ENCODE measurements at places on chromosomes 2 and 18.

- H3K4me1 ChIP-seq, result peaks cover 4% of the 10 kb centered on the region
- peak within 1 kb of the TSS; percentile 78 for H3K27ac ChIP-seq
- DNase-seq, result no peak
- peaks cover 13% of the 10 kb centered on the region for H3K27me3 ChIP-seq
- no peaks in the 10 kb centered on the region for H3K36me3 ChIP-seq
- H3K4me3 ChIP-seq, result peak within 1 kb of the TSS; percentile 84
These were observed at the start of gene PRKCE for GRCh38 chr2:45651415-45652089. TSS of gene PRKCE (plus strand) at chr2:45651675.

DNA sequence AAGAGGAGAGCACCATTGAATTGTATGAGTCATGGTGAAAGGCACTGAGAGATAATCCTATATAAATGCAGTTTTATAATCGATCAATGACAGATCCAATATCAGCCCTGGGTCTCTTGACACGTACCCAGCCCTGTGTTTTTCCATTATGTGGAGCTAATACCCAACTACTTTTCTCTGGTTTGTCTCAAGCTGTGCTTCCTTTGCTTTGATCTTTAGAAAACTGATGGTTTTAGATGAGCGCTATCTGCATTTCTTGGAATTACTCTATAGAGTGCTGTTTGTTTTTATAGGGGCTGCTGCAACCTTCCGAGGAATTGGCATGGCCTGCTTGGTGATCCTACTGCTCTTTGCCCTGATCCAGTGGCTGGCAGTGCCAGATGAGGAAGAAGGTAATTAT is 45.0 kb downstream of the NEMP2 start:
- H3K36me3 ChIP-seq, result no peaks in the 10 kb centered on the region
- no peak for DNase-seq
- no peak overlapping the region for H3K27ac ChIP-seq
- H3K4me1 ChIP-seq, result no peaks in the 10 kb centered on the region
- no peaks in the 10 kb centered on the region for H3K27me3 ChIP-seq

DNA sequence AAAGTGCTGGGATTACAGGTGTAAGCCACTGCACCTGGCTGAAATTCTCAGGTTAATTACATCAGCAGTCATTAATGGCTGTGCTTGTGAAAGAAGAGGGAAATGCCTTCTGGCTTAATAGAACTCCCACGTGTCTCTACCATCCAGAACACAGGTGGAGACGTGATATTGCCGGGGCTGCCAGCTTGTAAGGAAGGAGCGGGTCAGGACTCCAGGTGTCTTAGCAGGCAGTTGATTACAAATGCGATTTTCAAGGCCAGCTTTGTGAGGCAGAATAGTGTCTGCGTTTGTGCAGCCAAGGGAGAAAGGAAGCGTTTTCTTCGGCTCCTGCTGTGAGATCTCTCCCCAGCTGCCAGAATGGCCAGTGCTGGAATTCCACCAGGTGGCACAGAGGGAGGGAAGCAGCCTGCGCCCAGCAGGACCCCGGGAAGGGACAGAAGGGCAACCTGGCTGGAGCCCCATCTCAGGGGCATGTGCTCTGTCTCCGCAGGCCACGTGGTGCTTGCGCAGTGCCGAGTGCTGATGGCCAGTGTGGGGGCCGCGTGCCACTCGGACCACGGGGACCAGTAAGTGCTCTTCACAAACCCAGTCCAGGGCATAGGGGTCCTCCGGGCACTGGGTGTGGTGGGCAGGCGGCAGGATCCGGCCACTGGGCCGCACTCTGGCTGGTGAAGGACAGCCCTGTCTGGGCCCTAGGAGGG is 3.7 kb upstream of the ESPNL start:
- no peaks in the 10 kb centered on the region for H3K36me3 ChIP-seq
- H3K4me3 ChIP-seq, result no peak overlapping the region
- DNase-seq, result no peak
- H3K4me1 ChIP-seq, result peaks cover 8% of the 10 kb centered on the region
- H3K27ac ChIP-seq, result no peak overlapping the region

DNA sequence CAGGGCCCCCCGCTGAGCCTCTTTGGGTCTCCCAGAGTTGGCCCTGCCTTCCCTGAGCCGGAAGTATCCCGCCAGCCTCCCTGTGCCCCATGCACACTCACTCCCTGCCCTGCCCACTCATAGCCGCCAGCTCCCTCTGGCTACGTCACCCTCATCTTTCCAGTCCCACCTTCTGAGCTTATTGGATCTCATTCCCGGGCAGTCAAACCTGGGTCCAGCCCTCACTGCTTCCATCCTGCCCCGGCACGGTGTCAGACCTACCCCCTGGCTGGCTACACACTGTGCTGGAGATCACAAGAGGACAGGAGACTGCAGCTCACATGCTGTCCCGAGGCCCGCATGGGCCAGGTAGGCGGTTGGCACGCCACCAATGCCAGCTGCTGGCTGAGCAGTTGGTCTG is 147.2 kb downstream of the ASB1 start:
- no peak overlapping the region for H3K4me3 ChIP-seq
- no peak overlapping the region for H3K27ac ChIP-seq
- no peaks in the 10 kb centered on the region for H3K27me3 ChIP-seq
- no peak for DNase-seq
- no peaks in the 10 kb centered on the region for H3K36me3 ChIP-seq

DNA sequence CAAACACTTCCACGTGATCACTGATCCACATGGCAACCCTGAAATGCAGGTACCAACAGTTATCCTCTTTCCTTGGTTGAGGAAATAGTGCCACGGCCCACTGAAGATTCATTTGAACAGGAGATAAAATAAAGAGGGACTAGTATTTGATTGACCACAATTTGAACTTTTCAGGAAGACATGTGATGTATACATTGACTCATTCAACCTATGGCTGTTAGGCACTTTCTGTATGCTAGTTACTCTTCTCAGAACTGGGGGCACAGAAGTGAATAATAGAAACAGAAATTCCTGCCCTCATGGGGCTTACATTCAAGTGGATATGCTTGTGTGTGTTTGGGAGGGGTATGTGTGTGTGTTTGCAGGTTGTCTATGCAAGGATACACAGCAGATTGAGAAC is 199.6 kb downstream of the PRKCE start:
- DNase-seq, result no peak
- H3K4me1 ChIP-seq, result no peaks in the 10 kb centered on the region
- H3K27ac ChIP-seq, result no peak overlapping the region
- H3K36me3 ChIP-seq, result no peaks in the 10 kb centered on the region

GRCh38 chr2:71905205-71905604 is 242.5 kb downstream of the CYP26B1 start:
- peaks cover 12% of the 10 kb centered on the region for H3K27me3 ChIP-seq
- DNase-seq, result no peak
- H3K36me3 ChIP-seq, result no peaks in the 10 kb centered on the region
- H3K27ac ChIP-seq, result no peak overlapping the region
- no peaks in the 10 kb centered on the region for H3K4me1 ChIP-seq

DNA sequence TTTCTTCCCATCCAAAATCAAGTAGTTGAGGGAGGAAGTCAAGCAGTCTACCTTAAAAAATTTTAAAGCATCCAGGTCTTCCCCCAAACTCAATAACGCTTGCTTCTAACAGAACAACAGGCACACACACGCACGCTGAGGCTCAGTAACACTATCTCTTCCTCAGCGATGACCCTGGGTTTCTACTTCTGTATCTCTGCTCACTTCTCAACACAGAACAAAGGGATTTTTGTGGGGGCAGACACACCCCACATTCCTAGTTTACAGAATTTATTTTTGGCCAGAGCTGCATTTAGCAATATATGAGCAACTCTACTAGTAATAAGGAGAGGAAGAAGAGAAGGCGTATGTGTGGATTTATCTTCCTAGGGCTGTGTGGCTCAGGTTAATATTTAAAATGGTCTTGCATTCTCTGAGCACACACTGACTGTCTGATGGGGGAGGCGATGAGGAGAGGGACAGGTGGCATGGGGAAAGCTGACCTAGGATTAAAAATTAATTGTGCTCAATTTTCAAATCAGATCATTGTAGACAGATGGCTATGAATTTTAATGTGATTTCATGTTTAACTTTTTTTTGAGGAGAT is 71.3 kb upstream of the PPM1B start:
- H3K4me3 ChIP-seq, result no peak overlapping the region
- no peaks in the 10 kb centered on the region for H3K4me1 ChIP-seq
- H3K27ac ChIP-seq, result no peak overlapping the region
- H3K27me3 ChIP-seq, result no peaks in the 10 kb centered on the region
- DNase-seq, result no peak

Measured in cardiac muscle cell (in vitro differentiated cells and primary cell).